ENCODE measurements at places on chromosomes 11 and 22.

DNA sequence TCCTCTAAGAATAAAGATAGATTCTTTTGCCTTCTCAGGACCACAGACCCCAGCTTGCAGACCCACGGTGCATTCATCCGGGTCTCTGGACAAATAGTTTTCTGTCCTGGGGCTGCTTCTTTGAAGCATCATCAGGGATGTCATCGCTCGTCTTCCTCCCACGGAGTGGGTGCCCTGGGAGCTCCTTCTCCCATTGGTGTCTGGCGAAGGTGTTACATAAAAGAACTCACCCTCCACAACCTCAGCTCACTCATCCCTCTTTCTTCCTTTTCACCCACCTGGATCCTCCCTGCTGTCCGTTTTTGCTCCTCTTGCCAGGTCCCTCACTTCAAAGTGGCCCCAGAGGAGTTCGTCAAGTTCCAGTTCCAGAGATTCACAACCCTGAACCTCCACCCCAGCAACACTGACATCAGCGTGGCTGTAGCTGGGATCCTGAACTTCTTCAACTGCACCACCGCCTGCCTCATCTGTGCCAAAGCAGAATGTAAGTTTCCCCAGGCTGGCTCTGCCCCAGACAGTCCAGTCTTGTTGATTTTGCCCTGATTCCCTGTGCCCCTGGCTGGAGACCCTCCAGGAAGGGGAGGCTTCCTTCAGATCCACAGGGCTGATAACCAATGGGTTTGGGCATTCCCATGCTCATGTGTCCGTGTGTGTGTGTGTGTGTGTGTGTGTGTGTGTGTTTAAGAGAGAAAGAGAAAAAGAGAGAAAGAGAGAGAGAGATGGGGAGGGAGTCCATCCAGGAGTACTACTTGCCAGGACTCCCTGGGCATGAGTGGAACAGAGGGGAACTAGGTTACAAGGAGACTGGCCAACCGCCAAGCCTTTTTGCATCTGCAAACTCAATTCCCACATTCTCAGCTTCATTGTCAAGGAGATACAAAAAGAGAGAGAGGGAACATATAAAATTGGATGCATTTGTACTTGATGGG lies 204.2 kb upstream of the TBCEL start:
- DNase-seq: no peak

DNA sequence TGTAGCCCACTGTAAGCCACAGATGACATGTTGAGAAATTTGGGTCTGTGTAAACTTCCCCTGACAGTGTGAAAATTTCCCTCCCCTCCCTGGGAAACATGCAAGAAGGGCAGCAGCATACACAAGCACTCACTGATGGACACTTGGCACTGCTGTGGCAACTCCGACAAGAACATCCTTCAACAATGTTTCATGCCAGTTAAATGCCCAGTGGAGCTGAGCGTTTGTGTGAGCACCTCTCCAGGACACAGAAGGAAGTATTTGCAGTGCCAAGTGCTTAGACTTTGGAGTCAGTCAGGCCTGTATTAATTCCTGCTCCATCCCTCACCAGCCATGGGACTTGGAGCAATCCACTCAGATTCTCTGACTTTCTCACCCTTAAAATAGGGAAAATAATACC lies 17.7 kb downstream of the C11orf87 start:
- DNase-seq: no peak

GRCh38 chr22:40335358-40335757 lies 10.9 kb upstream of the ADSL start:
- DNase-seq: no peak

- DNase-seq: no peak
These were observed 44.8 kb downstream of the MMP20 start for GRCh38 chr11:102580185-102580951.

DNA sequence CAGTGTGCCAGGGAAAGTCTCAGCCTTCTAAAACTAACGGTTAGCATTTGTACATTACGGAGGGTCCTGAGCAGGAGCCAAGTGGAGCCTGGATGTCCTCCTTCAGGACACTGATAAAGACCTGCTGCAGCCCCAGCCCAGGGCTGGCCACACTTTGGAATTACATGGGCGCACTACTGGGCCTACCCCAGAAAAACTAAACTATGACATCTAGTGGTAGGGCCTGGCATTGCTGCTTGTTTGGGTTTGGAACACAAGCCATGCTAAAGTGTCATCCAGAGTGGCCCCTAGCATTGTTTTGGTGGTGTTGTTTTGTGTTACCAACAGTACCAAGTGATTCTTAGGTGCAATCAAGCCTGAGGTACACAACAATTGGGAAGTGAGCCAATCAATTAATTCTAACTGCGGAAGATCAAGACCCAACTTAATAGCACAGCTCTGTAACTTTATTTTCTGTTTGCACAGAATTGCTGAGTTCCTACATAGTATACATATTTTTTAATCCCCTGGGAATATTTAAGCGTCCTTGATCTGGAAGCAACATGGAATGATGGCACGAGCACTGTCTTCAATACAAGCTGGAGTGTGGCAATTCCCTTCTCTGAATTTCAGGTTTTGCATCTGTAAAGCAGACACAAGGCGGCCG lies 340.7 kb downstream of the LARGE1 start:
- peak; percentile 78 for DNase-seq

DNA sequence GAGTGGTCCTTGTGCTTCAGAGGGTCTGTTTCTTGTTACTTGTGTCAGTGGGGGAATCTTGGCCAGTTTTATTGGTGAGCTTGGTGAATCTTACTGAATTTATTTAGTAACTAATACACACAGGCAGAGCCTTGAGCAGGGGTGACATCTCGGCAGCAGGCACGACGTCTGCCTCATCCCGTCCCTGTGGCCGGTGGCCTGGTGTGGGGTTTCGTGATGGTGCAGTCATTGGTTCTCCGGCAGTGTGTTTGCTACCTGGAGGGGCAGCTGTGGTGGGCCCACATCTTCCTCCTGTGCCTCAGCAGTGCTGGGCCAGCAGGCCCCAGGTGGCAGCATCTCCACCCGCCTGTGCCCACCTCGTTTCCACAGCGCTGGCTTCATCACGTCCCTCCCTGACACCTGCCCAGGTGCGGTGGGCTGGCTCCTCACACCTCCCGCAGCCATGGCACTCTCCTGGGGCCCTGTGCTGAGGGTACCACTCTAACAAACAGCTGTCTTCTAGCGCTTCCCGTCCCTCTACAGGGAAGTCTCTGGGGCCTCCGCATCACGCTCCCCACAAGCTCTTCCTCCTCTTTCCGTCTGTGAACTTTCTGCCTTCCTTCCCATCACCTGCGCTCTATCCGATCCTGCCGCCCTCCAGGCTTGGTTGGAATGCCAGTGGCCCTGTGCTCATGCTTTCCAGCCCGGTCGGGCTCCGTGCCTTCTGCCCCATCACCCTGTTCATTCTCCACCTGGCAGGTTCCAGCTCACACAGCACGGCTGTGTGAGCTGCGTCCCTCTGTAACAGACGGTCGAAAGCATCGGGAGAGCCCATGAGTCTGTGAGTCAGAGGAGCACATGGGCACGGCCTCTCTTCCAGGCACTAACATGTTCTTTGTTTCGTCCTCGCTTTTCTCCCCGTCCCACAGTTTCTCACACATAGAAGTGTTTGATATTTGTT lies 203.4 kb downstream of the TBC1D22A start:
- DNase-seq: no peak
